ENCODE measurements at places on chromosomes 7 and 10.

GRCh38 chr7:128221929-128222403, 19.1 kb upstream of the LEP start:
- DNase-seq = no peak

- DNase-seq = no peak
Measured at GRCh38 chr7:40311307-40311706, 176.5 kb downstream of the SUGCT start.

GRCh38 chr10:69972981-69973397, 79.7 kb upstream of the MACROH2A2 start:
- DNase-seq = no peak

DNA sequence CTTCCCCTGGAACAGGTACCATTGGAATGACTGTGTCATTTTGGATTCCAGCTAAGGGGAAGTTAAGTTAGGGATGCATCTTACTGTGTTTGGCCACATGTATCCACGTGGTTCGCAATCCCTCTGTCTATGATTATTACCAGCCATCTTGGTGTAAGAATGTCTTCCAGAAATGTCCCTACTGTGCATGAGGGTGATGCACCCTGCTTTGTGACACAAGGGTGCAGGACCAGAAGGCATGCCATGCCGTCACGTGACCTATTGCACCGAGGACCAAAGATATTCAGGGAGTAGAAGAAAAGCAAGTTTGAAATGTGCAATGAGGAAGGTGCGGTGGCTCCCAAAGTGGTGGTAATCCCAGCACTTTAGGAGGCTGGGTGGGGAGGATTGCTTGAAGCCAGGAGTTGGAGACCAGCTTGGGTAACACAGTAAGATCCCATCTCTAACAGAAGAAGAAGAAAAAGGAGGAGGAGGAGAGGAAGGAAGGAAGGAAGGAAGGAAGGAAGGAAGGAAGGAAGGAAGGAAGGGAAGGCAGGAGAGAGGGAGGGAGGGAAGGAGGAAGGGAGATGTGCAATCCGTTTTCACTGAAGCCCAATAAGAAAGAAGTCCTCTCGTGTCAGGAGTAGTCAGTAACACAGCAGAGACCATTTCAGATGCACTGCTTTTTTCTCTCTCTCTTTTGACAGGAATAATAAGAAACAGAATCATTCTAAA, 42.5 kb upstream of the USP6NL start:
- no peak for DNase-seq

DNA sequence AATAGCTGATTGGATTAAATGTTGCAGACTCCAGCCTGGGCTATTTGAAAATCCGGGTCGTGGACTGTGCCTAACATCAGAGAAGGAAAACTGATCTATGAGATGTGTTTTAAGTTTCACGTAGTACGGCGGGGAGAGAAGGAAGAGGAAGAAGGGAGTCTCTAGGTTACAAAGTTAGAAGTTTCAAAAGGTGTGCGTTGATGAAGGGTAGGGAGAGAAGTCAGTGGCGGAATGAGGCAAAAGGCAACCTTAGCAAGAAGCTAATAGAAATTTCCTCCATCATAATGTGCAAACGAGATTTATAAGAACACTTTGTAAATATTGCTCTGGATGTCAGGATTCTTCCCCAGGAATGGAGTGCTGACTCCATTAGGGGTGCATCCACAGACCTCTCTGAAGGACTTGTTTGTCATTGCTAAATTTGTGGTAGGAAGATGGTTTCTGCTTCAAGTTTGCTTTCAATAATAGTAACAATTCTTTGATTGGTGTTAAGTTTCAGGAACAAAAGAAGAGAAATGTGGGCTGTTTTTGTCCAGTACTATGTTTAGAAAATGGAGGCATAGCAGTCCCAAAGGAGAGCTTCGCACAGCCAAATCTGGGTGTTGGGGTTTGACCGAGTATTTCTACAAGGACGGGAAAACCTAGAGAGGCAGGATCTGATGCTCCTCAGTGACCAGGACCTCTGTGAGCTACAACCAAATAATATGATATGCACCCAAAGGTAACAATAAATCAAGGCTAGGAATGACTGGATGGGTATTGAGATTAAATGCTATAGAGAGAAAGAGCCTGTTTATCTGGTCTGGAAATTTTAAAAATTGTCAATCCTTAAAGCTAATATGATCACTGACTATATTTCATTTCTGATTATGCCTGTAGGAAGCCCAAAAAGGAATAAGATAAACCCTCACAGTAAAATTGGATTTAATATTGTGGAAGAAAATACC, 8.2 kb downstream of the TWIST1 start:
- DNase-seq = no peak

DNA sequence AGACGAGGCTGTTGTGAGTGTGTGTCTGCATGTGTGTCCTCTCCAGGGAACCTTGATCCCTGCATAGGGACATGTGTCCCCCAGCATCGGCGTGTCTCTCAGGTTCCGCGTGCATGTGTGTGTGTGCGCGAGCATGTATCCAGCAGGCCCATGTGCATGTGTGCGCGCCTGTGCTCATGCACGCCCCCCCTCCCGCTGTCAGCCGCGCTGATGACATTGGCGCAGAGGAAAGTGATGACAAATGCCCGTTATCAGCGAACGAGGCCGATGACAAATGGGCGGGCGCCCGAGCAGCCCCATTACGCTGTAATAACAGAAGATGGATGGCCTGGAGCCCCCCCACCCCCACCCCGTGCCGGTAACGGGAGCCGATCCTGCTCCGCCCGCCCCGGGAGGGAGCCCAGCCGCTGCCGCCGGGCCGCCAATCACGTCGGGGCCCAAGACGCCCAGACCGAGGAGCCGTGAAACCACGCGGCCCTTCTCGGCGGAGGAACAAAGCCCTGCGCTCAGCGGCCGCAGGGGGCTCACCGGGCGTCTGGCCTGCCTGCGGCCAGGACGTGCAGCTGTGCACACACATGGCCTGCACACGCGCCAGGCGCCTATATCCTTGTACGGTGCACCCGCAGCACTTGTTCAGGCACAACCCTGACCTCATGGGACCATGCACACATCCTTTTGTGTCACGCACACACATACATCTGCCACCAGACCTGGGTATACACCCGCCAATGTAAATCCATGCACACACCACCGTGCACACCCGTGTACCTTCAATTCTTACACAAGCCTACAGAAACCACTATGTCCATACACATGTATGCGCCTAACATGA, 21.5 kb downstream of the POLL start:
- DNase-seq = peak; percentile 19

- no peak for DNase-seq
Measured at GRCh38 chr7:40850017-40850416, 715.2 kb downstream of the SUGCT start.

- peak; percentile 51 for DNase-seq
Measured at GRCh38 chr7:46352004-46352954, 431.2 kb upstream of the IGFBP3 start.

GRCh38 chr7:147579148-147579547, 1011.4 kb upstream of the C7orf33 start:
- DNase-seq = no peak

- DNase-seq = no peak
Measured at GRCh38 chr10:25059990-25060389, 43.6 kb downstream of the THNSL1 start.

GRCh38 chr7:66246554-66247171, 41.5 kb downstream of the TPST1 start:
- no peak for DNase-seq

GRCh38 chr10:114749510-114749909, 72.1 kb upstream of the FHIP2A start:
- DNase-seq = no peak

DNA sequence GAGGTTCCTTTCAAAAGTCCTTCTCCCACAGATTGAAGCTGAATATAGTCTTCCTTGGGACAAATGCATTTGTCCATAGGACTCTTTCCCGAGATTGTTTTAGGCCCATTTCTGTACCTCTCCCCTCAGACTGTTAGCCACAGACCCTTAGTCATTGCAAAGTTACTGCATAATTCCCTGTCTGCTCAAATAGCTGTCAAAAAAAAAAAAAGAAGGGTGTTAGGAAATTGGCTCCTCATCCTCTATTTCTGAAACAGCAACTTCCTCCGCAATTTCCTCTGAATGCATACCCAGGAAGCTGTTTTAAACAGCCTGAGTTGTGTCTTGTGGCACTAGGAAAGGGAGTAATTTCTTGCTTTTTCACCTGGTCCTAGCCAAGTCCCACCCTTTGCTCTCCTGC, 5.4 kb downstream of the LRRC4 start:
- no peak for DNase-seq

DNA sequence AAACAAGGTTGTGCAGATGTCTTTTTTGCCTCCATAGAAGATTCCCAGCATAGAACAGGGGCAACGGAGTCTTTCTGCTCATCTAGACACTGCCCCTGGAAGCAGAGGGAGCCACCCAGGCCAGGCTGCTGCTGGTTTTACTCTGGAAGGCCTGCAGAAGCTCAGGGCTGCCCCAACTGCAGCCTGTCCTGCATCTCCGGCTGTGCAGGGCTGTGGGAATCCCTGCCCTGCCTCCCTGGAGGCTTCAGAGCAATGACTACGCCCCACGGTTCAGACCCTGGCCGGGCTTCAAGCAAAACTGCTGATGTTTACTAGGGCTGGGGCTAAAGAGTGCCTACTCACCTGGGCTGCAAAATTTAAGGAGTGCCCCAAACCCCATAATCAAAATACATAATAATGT, 43.9 kb downstream of the GHRHR start:
- no peak for DNase-seq

DNA sequence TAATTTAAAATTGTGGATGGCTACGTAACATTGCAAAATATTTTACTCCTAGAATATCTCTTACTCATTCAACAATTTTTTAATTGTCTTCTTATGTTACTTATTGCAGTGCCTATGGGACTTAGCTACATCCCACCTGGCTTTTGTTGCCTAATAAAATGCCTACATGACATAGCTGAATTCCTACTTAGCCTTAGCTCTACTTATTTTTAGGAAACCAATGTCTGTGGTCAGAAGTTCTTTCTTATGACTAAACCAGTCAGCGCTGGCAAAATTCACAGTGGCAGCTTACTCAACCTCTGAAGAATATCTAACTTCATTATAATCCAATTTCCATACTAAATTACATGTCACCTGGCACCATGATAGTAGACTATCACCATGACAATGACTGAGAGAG, 1612.4 kb upstream of the LRRTM3 start:
- DNase-seq = no peak

- no peak for DNase-seq
Measured at GRCh38 chr10:99630433-99630832, 10.2 kb upstream of the SLC25A28 start.

DNA sequence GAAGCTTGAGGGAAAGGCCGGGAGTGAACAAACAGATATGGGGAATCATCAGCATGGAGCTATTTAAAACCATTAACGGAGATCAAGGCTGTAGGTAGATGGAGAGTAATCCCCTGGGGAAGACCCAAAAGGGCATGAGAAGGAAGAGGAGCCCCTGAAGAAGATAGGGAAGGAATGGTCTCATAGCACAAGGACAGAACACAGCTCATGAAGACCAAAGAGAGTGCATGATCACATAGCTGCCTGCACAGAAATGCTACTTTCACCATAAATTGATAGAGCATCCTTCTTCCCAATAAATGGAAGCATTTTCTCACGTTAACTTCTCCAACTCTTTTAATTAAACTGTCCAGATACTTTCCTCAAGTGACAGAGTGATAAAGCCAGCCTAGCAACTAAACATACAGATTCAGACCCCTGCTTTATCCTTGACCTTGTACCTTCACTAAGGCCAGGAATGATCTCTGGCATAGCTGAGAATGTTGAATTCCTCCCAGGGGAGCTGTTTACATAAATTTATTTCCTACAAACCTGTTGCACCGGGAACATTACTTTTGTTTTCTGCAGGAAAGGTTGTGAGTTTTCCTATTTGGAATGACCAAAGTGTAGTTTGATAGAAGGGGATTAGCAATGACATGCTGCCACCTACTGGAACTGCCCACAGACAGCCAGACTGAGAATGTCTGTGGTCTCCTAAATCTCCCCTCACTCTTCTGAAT, 110.8 kb upstream of the LRGUK start:
- DNase-seq = peak; percentile 13

- DNase-seq = no peak
Measured at GRCh38 chr10:3548702-3549101, 236.3 kb downstream of the KLF6 start.

GRCh38 chr10:112208997-112209396, 25.4 kb upstream of the GPAM start:
- DNase-seq = no peak

DNA sequence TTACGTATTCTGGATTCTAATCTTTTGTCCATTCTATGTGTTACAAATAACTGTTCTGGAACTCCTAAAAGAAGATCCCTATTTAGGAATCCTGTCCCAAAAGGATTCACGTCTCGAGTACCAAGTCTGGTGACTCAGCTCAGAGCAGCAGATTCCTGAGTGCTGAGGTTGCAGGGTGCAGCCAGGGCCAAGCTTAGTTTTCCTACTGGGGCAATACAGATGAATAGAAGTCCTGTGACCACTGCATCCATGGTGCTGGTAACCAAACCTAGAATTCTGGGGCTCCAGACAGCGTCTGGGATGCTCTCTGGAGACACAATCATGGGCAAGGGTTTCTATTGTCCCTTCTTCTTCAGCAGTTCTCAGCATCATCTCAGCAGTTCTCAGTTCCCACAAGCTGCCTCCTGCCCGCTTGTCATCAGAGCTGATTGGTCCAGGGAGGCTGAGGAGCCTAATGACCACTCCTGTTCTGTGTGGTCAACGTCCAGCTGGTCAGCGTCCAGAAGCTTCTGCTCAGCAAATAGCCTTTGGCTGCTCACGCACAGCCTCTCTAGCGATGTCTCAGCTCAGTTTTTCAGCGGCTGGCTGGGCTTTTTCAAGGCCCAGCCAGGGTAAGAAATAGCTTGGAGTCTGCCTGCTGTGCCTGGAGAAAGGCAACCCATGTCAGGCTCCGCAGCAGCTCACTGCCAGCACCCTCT, 50.4 kb upstream of the C7orf33 start:
- no peak for DNase-seq

DNA sequence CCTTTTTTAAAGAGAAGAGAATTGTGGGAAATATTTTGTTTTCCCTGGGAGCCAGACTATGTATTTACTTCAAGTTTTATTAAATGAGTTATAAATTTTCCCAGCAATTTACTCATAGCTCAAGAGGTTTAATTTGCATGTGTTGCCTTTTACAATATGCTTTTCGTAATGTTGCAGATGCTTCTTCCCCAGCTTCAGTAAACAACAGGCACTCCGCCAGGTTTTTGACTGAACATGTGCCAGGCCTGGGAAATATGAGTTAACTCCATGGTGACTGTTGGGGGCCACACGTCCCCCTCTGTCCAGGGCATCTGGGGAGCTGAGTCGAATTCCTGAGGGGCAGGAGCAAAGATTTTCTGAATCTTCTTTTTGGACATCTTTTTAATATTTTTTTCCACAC, 545.7 kb downstream of the LRMDA start:
- DNase-seq = no peak

DNA sequence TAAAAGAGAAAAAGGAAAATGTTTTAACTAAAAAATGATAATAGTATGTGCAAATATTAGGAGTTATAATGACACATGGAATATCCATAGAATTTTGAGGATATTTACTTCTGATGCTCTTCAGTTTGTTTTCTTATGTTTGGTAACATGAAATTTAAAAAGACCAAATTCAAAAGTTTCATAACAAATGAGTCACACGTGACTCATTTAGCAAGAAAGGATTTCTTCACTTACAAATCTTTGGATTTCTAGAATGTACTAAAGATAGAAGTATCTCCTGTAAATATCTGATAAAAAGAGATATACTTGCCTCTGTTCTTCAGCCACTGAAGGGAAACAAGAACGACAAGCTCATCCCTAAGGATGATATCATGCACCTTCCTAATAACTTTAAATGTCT, 774.5 kb upstream of the LRRTM3 start:
- no peak for DNase-seq

- no peak for DNase-seq
Measured at GRCh38 chr10:112672706-112673105, 225.7 kb downstream of the VTI1A start.

- no peak for DNase-seq
Measured at GRCh38 chr10:132842397-132842796, 56.5 kb upstream of the NKX6-2 start.

- DNase-seq = no peak
Measured at GRCh38 chr10:88039496-88040200, 176.2 kb downstream of the PTEN start.
